ENCODE measurements at places on chromosomes 5 and 9.
A peak's percentile ranks its signal among the peaks of the same experiment; 100 is the strongest.

GRCh38 chr5:125574491-125575044 is 828.1 kb upstream of the ZNF608 start:
- no peak for DNase-seq

- DNase-seq, result no peak
Measured at GRCh38 chr9:134469041-134469875, 143.0 kb downstream of the RXRA start.

GRCh38 chr9:34997379-34997781 is 7.8 kb downstream of the DNAJB5 start:
- no peak for DNase-seq

GRCh38 chr5:169631360-169631759 is 5.7 kb upstream of the DOCK2 start:
- DNase-seq, result no peak

- no peak for DNase-seq
Measured at GRCh38 chr5:170880084-170880483, 18.3 kb downstream of the RANBP17 start.

DNA sequence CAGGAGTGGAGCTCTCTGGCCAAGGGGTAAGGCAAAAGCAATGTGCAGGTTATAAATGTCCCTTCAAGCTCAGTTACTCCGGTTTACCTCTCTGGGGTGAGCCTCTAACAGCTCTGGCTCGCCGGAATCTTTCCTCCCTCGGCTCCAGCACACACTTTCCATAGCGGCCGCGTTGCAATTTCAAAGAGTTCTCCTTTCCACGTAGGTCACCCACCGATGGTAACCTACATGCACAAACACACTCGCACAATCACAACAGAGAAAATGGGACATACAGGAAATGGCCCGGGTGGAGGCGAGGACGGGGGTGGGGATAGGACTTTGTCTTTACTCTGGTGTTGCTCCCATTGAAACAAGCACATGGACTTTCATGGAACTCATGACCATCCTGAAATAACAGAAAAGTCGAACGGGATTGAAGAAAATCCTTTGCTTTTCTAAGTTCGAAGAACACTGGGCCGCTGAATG is 1.2 kb downstream of the LHFPL2 start:
- DNase-seq, result no peak

GRCh38 chr5:81739291-81739690 is 11.6 kb downstream of the SSBP2 start:
- DNase-seq, result no peak

DNA sequence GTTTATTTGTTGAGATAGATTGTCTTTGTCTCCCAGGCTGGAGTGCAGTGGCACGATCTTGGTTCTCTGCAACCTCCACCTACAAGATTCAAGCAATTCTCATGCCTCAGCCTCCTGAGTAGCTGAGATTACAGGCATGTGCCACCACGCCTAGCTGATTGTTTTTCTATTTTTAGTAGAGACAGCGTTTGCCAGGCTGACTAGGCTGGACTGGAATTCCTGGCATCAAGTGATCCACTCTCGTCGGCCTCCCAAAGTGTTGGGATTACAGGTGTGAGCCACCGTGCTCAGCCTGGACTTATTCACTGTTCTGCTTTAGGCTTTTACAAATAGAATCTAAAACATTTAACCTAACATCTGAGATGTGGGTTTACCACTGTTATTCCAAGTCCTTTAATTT is 91.3 kb downstream of the COMMD10 start:
- DNase-seq, result no peak

DNA sequence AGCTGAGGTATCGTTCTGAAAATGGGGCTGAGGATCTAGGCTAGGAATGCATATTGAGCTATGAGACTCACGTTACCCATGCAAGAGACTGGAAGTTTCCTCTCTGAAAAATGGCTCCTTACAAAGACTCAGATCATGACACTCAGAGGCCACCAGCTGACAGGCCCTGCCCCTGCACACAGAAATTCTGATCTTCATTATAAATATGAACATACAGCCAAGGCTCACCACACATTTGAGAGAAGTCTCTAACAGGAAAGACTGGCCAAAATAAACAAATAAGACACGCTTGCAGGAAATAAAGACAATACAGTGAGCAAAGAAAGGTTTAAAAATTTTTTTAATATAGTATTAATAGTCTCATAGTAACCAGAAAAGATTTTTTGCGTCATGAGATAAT is 365.9 kb downstream of the NFIB start:
- no peak for DNase-seq

GRCh38 chr5:169873642-169874041 is 106.7 kb downstream of the INSYN2B start:
- DNase-seq, result no peak

- no peak for DNase-seq
Measured at GRCh38 chr5:141704782-141705297, 22.8 kb upstream of the ARAP3 start.

- DNase-seq, result no peak
Measured at GRCh38 chr5:134249469-134250379, 23.9 kb upstream of the PPP2CA start.

DNA sequence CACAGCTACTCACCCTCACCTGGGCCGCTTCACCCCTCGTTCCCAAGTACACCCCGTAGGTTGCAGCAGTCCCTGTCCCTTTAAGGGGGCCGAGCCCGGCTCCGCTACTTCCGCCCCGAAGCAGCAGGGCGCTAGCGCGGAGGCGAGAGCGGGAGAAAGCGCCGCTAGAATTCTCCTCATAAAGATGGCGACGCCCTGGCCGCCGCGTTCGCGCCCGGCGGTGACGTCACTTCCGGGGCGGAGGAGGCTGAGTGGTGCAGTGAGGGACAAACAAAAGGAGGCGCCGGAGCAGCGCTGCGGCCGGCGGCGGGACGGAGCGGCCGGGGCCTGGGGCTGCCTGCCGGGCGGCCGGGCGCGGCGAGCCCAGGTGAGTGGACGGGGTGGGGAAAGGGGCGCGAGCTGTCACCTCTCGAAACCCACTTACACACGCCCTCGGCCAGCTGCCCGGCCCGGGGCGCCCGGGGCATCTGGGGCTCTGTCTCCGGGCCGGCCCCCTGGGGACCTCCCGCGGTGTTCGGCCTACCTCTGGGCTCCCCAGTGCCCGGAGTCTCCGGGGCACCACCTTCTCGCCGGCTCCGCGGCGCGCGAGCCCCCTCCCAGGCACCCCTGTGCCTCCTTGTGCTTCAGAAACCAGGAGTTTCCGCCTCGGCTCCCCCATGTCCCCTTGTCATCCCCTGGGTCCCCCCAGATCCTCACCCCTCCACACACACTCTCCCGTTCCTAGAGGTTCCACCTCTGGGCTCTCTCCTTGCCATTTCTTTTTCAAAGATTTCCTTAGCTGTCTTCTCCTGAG is at the start of the genes KYAT1 and LRRC8A:
Gene KYAT1 (minus strand): TSS at position 67 of the 793 bp plus-strand sequence. CDS start 36,545 bp downstream, outside the sequence.
Gene LRRC8A (plus strand): TSS at position 250 of the 793 bp plus-strand sequence. CDS start 25,032 bp downstream, outside the sequence.
- DNase-seq, result peak; percentile 99

GRCh38 chr9:114852050-114852594 is 46.3 kb upstream of the TNFSF15 start:
- no peak for DNase-seq

- DNase-seq, result no peak
Measured at GRCh38 chr9:130483371-130483971, 38.7 kb downstream of the ASS1 start.

DNA sequence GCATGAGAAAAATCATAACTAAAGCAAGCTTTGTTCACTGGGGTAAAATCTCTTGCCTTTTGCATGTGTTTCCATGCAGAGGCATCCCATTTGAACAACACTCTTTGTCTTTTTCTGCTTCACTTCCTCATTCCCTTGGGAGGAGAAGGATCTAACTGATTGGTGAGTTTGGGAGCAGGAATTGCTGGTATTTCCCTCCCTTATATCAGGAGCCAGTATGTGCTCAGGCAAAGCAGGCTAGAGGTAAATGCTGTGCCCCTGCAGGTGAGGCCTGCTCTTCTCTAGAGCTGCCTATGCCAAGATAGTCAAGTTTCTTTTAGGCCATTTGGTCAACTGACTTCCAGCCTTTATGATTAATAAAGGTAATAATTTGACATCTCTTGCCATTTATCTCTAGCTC is 179.9 kb downstream of the COX7C start:
- no peak for DNase-seq

GRCh38 chr5:107919969-107920368 is 249.2 kb upstream of the EFNA5 start:
- no peak for DNase-seq

GRCh38 chr5:170303549-170303948 is 6.0 kb upstream of the LCP2 start:
- no peak for DNase-seq

- DNase-seq, result no peak
Measured at GRCh38 chr5:148934895-148935400, 108.5 kb downstream of the ADRB2 start.

DNA sequence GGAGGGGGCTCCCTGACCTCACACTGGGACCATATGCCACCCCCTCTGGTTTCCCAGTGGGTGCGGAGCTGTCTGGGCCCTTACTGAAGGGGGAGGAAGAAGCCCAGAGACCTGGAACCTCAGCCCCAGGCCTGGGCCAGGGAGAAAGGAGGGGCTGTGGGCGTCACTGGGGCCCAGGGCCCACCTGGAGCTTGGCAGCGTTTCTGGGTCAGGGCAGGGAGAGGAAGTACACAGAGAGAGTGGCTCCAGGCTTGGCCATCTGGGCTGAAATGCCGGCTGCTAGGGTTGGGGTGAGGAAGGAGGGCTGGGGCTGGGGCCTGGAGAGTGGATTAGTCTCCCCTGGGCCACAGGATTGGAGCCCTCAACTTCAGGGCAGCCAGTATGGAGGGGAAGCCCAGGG is 6.4 kb upstream of the DAB2IP start:
- DNase-seq, result no peak

GRCh38 chr9:32161209-32161608 is 223.2 kb upstream of the ACO1 start:
- DNase-seq, result no peak

DNA sequence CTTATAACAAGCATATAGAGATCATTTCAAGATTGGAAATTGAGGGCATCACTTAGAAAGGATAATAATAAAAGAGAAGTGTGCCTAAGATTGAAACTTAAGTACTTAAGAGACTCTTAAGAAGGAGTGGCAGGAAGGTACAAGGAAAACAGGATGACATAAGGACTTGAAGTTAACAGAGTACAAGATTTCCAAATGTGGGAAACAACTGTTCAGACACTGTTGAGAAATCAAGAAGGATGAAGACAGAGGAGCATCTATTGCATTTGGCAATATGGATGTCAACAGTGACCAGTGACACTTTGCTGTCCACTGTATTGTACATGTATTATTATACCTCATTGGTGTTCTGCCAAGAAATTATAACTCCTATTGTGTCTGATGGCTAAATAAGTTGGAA is 157.8 kb upstream of the PTGER4 start:
- no peak for DNase-seq

DNA sequence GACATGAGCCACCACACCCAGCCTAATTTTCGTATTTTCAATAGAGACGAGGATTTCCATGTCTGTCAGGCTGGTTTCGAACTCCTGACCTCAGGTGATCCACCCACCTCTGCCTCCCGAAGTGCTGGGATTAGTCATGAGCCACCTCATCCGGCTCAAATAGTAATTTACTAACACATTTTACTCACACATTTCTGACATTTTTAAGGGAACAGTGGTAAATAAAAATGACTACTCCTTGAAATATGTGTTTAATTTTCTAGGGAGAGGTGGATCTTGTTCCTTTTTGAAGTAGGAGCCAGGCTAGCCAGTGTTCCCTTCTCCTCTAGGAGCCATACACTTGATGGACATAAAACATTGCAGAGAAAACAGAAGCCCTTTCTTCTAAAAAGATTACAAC is 55.2 kb upstream of the ERBIN start:
- no peak for DNase-seq

- no peak for DNase-seq
Measured at GRCh38 chr5:126918615-126918957, 111.8 kb downstream of the MARCHF3 start.

DNA sequence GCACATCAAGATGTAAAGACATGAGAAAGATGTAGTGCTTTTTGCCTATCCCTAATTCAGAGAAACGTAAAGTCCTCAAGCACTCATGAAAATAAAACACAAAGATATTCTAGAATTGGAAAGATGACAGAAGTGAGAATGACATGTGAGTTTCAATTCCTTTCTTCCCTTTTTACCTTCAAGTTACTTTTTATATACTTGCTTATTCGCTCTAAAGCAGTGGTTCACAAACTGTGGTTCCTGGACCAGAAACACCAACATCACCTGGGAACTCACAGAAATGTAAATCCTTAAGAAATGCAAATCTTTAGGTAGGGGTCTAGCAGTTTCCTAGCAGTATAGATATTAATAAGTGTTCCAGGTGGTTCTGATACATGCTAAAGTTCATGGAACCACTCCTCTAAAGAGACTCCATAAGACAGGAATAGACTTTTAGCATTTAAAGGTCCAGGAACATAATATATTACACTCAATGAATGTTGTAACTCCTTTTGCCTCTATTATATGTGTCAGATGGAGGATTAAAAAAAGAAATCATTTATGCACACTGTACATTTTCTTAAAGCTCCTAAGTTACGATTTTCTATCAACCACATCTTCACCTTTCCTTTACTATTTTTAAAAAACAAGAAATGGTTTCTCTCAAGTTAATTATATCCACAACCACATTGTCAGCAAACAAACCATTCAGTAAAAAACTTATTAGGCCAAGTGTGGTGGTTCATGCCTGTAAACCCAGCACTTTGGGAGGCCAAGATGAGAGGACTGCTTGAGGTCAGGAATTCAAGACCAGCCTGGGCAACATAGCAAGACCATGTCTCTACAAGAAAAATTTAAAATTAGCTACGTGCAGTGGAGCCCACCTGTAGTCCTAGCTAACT is 39.9 kb downstream of the ERP44 start:
- DNase-seq, result no peak

- DNase-seq, result no peak
Measured at GRCh38 chr5:138605254-138605972, 30.2 kb upstream of the HSPA9 start.

DNA sequence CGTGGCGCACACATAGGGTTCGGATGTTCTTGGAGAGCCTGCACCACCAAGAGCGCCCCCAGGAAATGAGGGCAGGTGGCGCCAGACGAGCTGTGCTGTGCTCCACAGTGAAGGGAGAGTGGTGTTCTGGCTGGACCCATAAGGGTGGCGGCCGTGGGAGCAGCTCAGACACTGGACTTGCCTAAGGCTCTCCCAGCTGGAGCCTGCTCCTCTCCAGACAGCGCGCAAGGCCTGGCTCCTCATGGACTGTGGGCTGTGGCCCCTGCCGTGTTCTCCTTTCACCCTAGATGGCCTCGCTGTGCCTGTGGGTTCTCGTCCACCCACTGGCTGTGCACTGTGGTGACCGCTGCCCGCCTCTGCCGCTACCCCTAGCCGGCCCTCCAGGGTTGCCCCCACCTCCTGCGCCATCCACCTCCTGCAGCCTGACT is 92.9 kb downstream of the EHMT1 start:
- no peak for DNase-seq

Data from stimulated activated CD8-positive, alpha-beta memory T cell treated with anti-CD3 and anti-CD28 coated beads, Interleukin-7, amount 100 ng/mL, for 24 hours (primary cell).